Stimulated activated CD8-positive, alpha-beta memory T cell treated with anti-CD3 and anti-CD28 coated beads, Interleukin-4, amount 100 ng/mL, for 24 hours (primary cell): ENCODE measurements at places on chromosomes 1 and 21.

DNA sequence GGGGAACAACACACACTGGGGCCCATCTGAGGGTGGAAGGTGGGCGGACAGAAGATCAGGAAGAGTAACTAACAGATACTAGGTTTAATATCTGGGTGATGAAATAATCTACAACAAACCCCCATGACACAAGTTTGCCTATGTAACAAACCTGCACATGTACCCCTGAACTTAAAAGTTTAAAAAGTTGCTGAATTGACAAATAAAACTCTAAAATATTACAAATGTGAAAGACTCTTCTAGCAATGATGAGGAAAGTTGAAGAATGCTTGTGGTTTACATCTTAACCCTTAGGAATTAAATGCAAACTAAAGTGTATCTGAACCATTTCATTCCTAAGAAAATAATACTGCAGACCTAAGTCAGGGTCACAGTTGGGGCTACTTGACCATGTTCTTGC, 525.6 kb upstream of the CAMK1G start:
- DNase-seq, result no peak

DNA sequence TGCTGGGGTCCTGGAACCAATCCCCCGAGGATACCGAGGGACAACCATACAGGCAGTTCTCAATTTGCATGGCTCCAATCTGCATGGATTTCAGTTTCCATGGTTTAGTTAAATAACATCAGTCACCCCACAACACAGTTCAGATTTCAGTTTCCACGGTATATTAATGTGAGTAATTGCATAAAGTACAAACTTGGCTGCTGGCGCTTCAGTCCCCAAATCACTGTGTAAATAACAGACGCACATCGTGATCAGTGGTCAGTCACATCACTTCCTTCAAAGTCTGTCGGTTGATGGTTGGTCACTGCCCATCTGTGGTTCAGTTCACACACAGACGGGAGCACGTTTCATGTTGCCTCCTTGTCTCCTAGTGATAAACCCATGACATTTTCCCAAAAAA, 66.4 kb upstream of the LPGAT1 start:
- no peak for DNase-seq

DNA sequence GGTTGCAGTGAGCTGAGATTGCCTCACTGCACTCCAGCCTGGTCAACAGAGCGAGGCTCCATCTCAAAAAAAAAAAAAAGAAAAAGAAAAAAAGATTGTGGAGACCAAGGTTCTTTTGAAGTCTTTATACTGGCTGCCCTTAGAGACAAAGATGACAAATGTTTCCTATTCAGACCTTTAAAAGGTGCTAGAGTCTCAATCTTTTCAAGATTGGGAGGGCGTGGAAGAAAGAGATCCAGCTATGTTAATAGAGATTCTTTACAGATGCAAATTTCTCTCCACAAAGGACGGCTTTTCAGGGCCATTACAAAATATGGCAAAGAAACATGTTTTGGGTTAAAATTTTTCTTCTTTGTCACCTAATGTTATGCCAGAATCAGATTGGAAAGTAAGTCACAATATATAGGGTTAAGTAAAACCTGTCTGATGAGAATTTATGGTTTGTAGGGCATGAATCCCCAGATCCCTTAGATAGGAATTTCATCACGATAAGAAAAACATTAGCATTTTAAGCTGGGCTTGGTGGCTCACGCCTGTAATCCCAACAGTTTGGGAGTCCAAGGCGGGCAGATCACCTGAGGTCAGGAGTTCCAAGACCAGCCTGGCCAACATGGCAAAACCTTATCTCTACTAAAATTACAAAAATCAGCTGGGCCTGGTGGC, 13.0 kb upstream of the MORC3 start:
- no peak for DNase-seq

GRCh38 chr1:7366955-7367665, 404.0 kb upstream of the VAMP3 start:
- no peak for DNase-seq

GRCh38 chr21:37986751-37987399, 70.6 kb upstream of the KCNJ6 start:
- no peak for DNase-seq

GRCh38 chr1:91754816-91755580, 131.0 kb downstream of the TGFBR3 start:
- DNase-seq, result no peak
